ENCODE measurements at places on chromosomes 4 and X.
A peak's percentile ranks its signal among the peaks of the same experiment; 100 is the strongest.

GRCh38 chr4:107008115-107008514 is 28.0 kb downstream of the DKK2 start:
- DNase-seq, result no peak

DNA sequence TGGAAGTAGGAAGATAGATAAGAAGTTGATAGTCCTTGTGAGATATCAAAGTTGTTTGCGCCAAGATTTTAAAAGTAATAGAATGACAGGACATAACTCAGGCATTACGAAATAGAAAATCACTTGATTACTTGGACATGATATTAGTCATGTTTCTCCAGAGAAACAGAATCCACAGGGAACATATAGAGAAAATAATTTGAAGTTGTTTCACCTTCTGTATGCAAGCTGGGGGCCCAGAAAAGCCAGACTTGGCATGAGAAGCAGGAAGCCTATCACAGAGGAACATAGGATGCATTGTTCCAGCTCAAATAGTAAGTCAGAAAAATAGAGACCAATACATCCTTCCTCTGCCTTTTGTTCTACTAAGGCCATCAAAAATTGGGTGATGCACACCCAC is 715.9 kb downstream of the TECRL start:
- DNase-seq, result no peak

DNA sequence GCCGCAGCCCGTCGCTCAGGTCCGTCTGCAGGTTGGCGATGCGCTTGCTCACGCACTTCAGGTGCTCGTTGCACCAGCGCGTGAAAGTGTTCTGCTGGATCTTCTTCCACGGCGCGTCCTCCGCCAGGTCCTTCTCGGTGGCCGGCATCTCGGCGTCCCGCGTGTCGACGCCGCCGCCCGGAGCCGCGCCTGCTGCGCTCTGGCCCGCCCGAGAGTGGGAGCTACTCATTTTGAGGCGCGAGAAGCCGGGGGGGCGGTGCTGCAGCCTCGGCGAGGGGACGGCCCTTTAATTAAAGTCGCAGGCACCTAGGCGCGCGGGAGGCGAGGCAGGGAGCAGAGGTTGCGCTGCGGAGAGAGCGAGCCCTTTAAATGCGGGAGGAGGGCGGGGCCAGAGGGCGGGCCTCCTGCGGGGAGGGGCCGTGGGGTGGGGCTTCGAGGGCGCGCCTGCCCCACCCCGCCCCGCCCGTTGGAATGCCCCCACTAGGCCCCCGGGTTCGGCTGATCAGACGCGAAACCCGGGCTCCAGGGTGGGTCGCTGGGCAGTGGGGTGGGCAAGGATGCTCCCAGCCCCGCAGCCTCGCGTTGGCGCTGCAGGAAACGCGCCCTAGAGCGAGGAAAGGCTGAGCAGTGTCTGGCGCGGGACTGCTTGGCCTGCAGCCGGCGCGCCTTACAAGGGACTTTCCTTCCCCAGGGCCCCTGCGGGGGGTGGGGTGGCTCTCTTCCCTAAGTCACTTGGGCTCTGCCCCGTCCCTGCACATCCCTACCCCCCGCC is 3.2 kb downstream of the FLNA start:
- peak; percentile 90 for DNase-seq

DNA sequence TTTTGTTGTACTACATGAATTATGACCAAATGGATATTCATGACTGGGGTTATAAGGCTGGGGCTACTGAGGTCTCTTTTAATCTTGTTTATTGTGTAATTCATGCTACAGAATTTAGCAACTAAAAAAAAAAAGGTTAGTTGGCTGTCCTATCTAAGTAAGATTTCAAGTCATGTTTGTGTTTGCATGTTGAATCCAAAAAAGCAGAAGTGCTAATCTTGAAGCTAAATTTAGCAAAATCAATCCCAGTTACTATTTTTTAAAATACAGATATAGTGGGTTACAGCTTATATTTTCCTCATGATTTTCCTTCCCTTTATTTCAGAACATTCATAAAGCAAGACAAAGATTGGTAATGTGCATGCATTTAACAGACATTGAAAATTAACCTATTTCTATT is 19.4 kb downstream of the MTMR1 start:
- DNase-seq, result no peak

- DNase-seq, result no peak
Observed at GRCh38 chr4:31338000-31338399, 617.8 kb downstream of the PCDH7 start.

- DNase-seq, result no peak
Observed at GRCh38 chr4:8851321-8852117, 20.1 kb downstream of the HMX1 start.

DNA sequence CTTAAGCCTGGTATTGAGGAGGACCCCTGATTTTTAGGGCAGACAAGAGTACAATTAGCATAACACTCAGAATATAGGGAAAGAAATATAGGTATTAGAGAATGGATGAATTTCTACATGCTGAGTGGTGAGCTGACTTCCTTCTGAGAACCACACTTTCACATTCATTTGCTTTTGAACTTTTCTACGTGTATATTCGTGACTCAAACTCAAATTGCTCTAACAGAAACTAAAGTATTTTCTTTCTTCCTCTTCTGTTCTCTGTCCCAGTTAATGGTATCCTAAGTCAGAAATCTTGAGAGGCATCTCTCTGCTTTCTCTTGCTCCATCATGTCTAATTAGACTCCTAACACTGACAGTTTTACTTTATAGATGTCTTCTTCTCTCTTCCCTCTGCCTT is 103.2 kb upstream of the CITED1 start:
- DNase-seq, result no peak

GRCh38 chr4:87506974-87507701 is 22.0 kb downstream of the SPARCL1 start:
- DNase-seq, result no peak

DNA sequence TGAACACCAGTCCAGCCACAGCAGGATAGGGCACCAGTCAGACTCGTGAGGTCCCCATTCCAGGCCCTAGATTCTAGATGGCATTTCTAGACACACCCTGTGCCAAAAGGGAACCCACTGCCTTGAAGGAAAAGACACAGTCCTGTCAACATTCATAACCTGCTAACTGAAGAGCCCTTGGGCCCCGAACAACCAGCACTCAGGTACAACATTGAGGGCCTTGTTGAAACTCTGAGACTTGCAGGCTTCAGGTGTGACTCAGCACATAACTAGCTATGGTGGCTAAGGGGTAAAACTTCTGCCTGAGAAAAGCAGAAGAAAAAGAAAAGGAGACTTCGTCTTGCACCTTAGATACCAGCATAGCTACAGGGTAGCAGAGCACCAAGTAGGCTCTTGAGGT is 252.9 kb upstream of the GRID2 start:
- no peak for DNase-seq

- no peak for DNase-seq
Observed at GRCh38 chrX:136867096-136867491, 13.4 kb downstream of the RBMX start.

GRCh38 chrX:72540318-72540717 is 32.3 kb downstream of the HDAC8 start:
- no peak for DNase-seq

DNA sequence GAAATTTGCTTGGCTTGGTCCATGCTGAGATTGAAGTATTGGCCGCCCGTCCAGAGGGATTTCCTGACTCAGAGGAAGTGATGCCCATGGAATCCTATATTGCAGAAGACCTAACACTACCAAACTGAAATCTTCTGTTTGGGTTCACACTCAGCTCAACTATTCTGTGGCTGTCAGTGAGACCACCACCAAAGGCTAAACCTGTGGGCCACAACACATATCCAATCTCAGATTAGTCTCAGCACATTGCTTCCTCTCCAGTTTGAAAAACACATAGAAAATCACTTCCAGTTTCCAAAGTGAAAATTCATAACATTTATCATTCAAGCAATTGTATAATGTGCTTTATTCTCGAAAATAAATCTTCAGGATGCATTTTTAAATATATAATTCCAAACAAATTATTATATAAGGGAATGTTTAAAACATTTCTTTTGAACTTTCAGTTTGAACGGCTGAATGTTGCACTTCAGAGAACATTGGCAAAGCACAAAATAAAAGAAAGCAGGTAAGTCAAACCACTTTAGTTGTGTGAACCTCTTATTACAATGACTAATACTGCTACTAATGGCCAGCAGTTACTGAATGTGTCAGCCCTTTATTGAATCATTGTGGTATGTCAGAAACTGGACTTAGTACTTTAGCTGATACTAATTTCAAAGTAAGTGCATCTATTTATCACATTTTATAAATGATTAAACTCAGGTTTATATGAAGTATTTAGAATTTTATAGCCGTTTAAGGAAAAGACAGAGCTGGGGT is 37.0 kb downstream of the GUCY1A1 start:
- no peak for DNase-seq

DNA sequence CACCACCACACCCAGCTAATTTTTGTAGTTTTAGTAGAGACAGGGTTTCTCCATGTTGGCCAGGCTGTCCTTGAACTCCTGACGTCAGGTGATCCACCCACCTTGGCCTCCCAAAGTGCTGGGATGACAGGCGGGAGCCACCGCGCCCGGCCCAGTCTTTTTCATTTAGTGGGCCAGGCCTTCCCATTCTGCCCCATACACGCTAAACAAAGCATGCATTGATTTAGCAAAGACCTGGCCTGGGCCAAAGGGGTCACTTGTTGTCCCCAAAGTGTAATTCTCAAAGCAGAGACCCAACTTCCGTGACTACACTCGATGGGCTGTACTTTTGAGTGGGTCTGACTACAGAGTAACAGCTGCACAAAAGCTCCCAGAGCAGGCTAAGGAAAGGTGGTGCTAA is 29.2 kb downstream of the CNGA2 start:
- DNase-seq, result no peak

- DNase-seq, result no peak
Observed at GRCh38 chr4:158710814-158711213, 12.4 kb downstream of the PPID start.

- no peak for DNase-seq
Observed at GRCh38 chr4:145103496-145103895, 5.4 kb downstream of the ABCE1 start.

- DNase-seq, result no peak
Observed at GRCh38 chr4:73862322-73862721, 6.9 kb upstream of the CXCL1 start.

DNA sequence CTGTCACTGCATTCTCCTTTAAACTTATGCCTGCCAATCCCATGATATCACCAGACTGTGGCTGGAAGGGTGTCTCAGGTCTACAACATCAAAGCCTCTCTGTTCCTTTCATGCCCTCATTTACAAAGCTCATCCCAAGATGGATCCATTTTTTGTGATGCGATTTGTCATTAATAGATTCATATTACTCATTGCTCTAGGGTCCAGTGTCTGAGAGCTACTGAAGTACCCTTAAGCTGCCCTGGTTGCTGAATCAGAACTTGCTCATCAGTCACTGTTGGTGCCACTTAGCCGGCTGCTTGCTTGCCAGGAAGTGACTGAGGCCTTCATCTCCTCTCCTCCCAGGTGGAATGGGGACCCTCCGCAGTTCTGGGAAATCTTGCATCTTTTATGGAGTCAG is 395.5 kb upstream of the BOD1L1 start:
- DNase-seq, result no peak

- DNase-seq, result no peak
Observed at GRCh38 chr4:180710628-180711337, 1532.4 kb upstream of the TENM3 start.

DNA sequence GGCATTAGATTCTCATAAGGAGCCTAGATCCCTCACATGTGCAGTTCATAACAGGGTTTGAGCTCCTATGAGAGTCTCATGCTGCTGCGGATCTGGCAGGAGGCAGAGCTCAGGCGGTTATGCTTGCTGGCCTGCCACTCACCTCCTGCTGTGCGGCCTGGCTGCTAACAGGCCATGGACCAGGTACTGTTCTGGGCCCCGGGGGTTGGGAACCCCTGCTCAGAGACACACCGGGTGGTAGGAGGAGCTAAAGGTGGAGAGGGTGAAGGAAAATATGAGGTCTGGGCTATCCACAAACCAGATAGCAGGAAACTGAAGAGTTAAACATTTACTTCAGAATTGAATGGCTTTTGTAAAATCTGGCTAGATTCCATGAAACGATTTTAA is 5.9 kb upstream of the F11 start:
- DNase-seq, result no peak

GRCh38 chr4:174105202-174105601 is 178.3 kb downstream of the FBXO8 start:
- no peak for DNase-seq

- DNase-seq, result no peak
Observed at GRCh38 chr4:13963601-13964000, 336.1 kb upstream of the BOD1L1 start.

GRCh38 chr4:128234836-128235235 is 52.8 kb downstream of the PGRMC2 start:
- DNase-seq, result no peak

DNA sequence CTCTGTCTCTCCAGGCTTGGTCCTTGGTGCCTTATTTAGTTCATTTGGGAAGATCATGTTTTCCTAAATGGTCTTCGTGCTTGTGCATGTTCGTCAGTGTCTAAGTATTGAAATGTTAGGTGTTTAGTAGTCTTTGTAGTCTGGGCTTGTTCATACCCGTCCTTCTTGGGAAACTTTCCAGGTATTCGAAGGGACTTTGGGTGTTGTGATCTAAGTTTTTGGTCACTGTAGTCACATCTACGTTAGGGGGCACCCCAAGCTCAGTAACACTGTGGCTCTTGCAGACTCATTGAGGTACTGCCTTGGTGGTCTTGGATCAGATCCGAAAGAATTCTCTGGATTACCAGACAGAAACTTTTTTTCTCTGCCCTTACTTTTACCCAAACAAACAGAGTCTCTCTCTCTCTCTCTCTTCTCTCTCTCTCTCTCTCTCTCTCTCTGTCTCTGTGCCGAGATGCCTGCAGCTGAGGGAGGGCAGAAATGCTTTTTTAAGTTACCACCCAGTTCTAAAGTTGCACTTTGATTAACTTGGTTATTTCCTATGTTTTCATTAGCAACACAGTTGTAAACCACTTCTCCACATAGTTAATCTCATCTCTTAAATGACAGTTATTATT is 67.6 kb upstream of the SLC7A3 start:
- peak; percentile 62 for DNase-seq

- no peak for DNase-seq
Observed at GRCh38 chr4:80918004-80918403, 112.5 kb upstream of the BMP3 start.

DNA sequence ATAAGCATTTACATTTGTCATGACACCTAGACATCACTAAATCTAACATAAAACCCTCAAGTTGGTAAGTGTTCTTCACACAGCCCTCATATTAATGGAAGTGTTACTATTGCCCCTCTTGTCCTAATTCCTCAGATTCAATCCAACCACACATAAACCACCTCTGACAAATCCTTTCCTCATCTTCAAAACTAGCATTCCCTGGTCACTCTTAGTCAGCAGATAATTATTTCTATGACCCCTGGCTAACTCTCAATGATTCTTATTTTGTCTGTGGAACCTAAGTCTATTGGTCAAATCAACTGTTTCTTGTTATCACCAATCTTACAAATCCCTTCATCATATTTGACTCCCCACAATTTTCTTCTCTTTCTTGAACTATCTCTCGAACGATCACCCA is 168.6 kb downstream of the PPP3CA start:
- DNase-seq, result no peak

GRCh38 chr4:16530688-16531635 is 304.7 kb upstream of the TAPT1 start:
- no peak for DNase-seq

Measured in prostate gland (tissue), 2 donors.